ENCODE measurements at places on chromosomes 7 and 10.

- DNase-seq = no peak
These were observed 23.4 kb upstream of the DPYSL4 start for GRCh38 chr10:132163278-132163765.

DNA sequence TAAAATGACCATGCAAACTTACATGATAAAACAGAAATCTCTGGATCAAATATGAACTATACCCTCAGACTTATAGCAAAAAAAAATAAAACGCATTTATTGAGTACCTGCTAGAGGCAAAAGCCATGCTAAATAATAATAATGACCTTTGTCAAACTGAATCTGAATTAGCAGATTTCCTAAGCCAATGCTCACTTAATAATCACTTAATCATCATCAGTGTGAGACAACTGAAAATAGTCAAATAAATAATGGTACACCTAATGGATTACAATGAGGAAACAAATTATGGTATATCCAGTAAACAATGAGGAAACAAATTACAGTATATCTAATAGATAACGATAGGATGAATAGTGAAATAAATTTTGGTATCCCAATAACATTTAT is 37.6 kb downstream of the COL1A2 start:
- no peak for DNase-seq

GRCh38 chr10:112963835-112964234 is 13.8 kb downstream of the TCF7L2 start:
- no peak for DNase-seq

GRCh38 chr7:50505553-50506210 is 55.5 kb upstream of the FIGNL1 start:
- no peak for DNase-seq

DNA sequence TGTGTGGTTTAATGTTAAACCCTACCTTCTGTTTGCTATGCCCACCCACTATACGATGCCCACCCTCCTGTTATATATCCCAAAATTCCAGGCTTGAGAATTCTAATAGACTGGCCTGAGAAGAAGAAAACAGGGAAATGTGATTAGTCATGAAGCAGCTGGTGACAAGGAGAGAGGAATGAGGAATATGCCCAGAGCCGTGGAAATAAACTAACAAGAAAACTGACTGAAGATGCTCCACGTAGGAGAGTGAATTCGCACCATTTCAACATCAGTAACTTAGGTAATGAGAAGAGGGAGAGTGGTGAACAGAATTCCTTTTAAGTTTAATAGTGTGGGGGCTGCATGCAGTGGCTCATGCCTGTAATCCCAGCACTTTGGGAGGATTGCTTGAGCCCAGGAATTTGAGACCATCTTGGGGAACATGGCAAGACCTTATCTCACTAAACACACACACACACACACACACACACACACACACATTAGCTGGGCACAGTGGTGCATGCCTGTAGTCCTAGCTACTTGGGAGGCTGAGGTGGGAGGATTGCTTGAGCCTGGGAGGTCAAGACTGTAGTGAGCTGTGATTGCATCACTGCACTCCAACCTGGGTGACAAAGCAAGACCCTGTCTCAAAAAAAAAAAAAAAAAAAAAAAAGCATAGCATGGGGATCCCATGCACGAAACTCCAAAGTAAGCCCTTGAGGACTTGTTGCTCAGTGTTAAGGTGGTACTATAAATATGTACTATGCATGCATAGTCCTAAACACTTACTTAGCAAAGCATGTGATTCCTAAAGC is 16.1 kb upstream of the SYPL1 start:
- DNase-seq = no peak

DNA sequence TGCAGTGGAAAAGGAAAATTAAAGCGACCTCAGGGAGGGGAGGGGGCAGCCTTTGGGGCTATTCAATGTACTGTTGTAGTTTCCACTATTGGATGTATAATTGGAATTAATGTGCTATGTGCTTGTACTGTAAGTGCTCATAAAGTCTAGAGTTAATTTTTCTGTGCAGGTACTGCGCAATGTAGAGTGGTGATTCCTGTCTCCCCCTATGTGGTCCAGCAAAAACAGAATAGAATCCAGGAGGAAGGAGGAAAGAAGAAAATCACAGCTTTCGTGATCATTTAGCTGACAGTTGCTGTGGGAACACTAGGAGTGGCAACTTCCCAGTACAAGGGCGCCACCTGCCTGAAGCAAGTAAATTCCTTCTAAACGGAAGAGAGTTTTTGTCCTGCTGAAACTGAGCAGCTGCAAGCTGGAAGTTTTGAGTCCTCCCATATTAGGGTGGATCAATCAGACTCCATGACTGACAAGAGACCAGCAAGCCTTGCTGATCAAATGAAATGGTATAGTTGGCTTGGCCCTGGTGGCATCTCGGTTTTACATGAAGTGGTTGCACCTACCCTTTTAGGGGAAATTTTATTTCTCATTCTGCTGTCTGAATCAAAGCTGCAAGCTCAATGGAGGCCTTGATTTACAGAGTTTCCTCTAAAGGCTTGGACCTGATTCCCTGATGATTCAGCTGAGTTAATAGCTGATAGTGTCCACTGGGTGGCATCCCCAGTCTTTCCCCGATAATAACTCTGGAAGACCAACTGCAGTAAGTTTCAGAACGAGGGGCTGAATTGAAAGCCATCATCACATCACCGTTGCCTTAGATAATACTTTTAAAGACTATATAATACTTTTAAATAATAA is 299.8 kb downstream of the HGF start:
- DNase-seq = peak; percentile 3

- no peak for DNase-seq
These were observed 123.0 kb downstream of the ANLN start for GRCh38 chr7:36512616-36513015.

- no peak for DNase-seq
These were observed 176.2 kb downstream of the PTEN start for GRCh38 chr10:88039496-88040200.

GRCh38 chr7:7861211-7861633 is 107.4 kb upstream of the GLCCI1 start:
- DNase-seq = no peak

DNA sequence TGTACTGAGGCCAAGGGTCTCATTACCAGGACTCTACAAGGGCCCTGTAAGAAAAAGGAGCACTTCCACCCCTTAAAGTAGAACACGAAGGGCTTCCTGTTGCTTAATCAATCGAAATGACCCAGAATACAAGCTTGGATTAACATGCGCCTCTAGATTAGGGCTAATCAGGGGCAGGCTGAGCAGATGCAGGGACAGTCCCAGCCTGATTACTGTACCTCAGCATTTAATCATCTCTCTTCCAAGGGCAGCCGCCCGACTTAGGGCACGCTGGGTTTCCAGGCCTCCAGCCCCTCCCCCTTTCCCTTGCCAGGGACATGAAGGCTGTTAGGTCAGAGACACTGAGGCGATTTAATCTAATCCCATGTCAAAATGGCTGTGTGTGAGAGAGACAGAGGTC is 138.6 kb downstream of the NRF1 start:
- no peak for DNase-seq

DNA sequence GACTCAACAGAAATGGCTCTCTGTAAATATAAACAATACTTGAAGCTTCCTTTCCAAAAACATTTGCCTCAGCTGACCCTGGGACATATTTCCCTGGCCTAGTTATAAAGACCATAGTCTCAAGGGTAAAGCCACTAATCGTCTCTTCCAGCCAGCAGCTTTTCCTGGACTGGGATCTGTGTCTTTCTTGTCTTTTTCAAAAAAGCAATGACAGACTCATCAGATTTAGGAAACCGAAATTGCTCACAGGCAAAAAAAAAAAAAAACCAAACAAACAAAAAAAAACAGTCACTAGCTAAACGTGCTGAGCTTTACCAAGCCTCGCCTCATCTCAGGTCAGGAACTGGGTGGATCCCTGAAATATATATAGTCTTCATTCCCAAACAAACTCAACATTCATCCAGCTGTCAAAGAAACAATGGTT is 23.5 kb downstream of the STN1 start:
- no peak for DNase-seq

GRCh38 chr7:8251195-8251594 is 10.8 kb downstream of the ICA1 start:
- DNase-seq = no peak

DNA sequence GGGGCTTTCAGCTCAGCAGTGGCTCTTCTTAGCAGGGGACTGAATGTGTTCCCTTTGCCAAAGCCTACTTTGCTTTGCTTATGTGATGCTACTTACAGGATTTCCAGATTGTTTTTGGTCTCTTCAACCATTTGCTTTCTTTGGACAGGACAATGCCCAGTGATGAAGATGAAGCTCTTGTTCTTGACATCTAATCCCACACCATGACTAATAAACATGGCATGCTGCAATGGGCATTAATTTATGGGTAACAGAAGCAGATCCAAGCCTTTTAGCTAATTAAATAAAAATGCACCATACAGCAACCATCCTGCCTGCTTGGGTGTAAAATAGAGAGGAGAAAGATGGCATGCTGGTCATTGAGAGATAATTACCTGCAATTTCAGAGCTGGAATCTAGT is 175.5 kb upstream of the ITGB1 start:
- DNase-seq = no peak

DNA sequence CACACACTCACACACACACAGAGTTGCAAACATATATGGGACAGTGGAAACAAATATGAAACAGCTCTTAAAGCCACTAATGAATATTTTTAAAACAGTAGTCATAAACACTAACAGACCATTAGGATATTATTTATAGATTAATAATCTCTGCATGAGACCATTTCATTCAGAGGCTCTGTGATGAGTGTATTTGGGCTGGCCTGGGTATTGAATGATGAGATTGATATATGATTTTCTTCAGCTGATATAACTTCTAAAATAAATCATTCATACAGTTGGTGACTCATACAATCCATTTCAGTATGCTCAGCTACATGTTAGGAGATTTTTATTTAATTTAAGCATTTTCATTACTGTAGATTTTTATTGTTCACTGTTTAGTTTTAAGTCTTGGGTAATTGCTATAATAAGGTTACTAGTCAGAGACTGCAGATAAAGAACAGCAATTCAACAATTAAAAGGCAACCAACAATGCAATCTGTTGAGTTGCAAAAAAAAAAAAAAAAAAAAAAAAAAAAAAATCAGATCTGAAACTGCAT is 25.2 kb upstream of the AGK start:
- DNase-seq = no peak

DNA sequence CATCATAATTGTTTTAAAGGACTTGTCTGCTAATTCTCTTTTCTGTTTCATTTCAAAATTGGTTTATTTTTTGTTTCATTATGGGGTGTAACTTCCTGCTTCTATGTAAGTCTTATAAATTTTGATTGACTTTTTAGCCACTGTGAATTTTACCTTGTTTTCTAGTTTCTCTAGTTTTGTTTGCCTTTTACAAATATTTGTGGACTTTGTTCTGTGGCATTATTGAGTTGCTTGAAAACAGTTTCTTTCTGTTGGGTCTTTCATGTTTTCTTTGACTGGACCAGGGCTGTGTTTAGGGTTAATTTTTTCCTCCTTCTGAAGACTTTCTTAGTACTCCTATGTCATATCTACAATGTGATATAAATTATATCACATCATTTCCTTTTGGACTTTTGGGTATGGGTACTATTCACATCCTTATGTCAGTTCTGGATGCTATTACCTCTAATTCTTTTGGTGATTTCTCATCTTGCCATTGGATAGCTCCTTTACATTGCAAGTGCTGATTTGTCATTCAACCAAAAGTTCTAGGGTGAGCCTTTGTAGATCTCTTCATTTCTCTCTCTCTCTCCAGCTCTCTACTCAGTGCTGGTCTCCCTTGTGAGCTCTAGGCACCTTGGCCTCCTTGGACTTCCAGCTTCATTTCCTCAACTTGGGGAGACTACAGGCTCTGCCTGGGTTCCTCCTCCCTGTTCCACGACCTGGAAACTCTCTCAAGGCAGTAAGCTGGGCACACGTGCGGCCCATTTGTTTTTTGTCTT is 36.9 kb downstream of the MLLT10 start:
- DNase-seq = no peak

GRCh38 chr7:118286131-118286530 is 61.6 kb downstream of the ANKRD7 start:
- DNase-seq = no peak

DNA sequence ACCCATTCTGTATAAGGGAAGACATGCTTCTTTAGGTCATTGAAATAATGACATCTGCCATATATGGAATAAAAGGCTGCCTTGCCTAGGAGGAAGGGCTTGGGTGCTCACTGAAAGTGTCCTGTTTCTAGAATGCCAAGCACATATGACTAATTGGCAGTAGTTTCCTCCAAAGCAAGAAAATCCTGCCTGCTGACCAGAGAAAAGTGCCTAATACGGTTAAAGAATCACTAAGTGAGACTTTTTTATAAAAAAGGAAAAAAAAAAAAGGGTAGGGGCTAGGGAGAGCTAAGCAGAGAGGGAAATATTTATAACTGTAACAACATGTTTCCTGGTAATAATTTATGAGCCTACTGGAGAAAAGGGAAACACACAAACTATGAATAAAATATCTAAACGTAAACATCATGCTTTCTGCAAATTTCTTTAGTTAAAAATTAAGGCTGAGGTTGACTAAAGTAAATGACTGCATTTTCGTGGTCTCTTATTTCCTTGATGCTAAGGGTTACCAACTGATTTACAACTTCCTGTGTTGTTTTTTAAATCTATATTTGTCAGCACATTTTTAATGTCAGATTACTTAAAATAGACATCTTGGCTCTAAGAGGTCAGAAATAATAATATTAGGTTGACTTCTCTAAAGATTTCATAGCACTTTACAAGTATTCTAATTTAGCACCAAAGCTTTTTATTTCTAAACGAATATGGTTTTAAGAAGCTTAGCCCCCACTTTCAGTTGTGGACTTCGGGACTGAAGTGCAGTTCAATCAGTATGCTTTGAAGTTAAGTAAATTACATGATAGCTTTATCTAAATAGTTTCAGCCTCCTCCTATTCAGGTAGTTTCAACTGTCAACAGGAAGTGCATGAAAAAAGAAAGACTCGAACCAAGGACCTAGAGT is 89.6 kb downstream of the CABCOCO1 start:
- no peak for DNase-seq

- DNase-seq = no peak
These were observed 100.8 kb downstream of the NRP1 start for GRCh38 chr10:33233635-33234034.

DNA sequence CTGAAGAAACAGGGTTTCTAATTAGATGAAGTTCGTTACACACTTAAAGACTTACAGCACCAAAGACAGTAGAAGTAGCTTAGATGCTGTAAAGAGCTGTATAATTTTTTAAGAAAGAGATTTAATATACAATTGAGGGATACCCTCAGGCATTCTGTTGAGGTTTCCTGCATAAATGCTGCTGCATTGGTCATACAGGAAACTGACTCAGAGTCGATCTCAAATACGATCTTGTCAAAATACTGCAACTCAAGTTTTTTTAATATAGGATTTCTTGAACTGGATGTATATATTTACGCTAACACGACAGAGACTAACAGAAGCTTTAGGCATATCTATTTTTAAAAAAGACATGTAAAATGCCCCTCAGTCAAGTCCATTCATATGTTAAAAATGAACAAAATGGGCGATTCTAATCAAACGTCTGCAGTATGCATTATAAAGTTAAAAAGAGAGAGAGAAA is 2.4 kb upstream of the ARID5B start:
- DNase-seq = no peak

GRCh38 chr7:45486575-45486974 is 87.6 kb upstream of the ADCY1 start:
- DNase-seq = no peak

GRCh38 chr10:129259128-129259815 is 207.8 kb upstream of the MGMT start:
- no peak for DNase-seq

GRCh38 chr7:122092964-122093797 is 50.9 kb downstream of the AASS start:
- peak; percentile 31 for DNase-seq

All from stimulated activated CD8-positive, alpha-beta memory T cell treated with anti-CD3 and anti-CD28 coated beads, Interleukin-7, amount 100 ng/mL, for 48 hours (primary cell).